ACHN (cell line): ENCODE measurements at places on chromosomes 2 and 18.

DNA sequence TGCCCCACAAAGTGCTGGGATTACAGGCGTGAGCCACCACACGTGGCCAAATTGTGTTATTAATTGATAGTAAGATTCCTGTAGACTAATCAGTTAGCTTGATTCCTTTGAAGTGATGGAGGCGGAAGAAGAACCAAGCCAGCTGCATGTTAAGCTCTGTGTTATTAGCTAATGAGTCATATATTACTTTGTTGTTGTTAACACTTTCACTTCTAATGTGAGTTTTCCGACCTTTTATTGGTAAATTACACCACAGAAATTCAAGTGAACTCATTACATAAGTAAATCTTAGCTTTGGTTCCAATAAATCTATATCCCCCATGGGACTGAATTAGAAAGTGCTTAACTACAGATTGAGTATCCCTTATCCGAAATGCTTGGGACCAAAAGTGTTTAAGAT, 20.3 kb downstream of the CHMP1B start:
- no peak for DNase-seq

DNA sequence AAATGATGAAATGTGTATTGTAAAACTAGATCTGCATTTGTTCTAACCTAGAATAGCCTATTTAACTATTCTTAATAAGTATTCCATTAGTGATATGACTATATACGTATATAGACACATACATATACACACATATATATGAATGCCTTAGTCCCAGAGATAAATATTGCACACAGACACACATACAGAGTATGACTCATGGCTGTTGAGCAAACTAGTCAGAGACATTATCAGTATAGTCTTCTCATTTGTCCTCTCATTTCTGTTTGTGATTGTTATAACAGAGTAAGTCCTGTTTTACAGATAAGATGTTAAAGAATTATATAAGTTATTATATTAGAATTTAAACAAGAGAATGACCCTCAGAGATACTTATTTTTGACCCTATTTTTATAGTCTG, 202.5 kb downstream of the CCDC102B start:
- DNase-seq, result no peak

GRCh38 chr2:207155516-207156444, 10.0 kb downstream of the KLF7 start:
- DNase-seq, result no peak

DNA sequence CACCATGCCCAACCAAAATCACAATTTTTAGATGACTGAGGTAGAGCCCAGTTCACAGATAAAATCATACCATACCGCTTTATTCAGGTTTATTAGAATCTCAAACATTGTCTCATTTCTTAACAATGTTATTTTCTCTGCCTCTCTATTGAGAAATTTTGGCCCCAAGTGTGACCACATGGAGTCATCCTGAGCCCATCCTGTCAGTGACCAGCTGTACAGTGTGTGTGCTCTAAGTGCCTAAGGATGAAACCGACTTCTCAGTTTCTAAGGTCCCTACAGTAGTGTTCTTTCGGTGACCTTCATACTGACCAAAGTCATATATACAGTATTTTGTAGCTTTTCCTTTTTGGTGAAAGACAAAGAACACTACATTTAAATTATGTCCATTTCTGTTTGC, 123.7 kb upstream of the MSTN start:
- no peak for DNase-seq

DNA sequence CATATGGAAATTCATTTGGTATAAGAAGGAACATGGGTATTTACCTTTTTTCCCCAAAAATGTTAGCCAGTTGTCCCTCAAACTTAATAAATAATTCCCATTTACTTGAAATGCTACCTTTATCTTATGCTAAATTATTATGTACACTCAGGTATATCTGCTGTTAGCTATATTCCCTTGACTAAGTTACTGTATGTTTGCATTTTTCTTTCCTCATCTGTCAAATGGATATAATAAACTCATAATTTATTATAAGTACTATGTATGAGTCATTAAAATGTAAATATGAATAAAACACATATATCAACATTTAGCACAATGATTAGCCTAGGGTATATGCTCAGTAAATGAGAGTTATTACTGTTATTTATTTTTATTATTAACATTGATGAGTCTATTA, 117.4 kb downstream of the PMS1 start:
- DNase-seq, result no peak

DNA sequence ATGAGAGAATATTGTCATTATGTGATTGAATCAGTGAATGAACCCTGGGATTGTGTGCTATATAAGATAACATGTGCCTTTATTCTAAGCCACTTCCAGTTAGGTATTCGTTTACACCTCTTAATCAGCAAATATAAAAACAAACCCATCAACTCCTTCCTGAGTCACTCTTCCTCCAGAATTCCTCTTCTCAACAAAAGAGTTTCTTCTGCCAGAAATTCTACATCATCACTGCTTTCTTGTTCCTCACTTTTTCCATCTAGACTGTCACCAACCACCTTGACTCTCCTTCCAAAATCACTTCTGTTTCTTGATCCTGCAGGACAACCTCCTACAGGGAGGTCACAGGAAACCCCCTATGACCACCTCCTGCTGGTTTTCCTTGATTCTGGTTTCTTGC, 261.4 kb downstream of the CYP26B1 start:
- DNase-seq, result no peak

DNA sequence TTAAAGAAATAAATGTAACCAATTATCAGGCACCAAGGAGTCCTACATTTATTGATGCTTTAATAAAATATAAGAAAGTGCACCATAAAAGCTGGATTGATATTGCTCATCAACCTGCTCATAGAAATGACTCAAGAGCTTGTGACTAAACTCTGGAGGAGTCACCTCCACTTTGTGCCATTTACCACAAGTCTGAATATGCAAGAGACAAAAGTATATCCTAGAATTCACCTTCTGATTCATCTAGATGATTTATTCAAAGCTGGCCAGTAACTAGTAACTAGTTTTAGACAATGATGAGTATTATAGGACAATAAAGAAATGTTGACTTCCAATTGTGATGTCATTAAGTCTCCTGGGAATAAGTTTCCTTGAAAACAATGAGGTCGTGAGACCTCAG, 146.0 kb upstream of the SOX11 start:
- DNase-seq, result no peak

- peak; percentile 56 for DNase-seq
These were observed 47.0 kb downstream of the SLC9A4 start for GRCh38 chr2:102520009-102520408.

- DNase-seq, result no peak
These were observed 245.7 kb downstream of the MTX2 start for GRCh38 chr2:176514805-176515500.

DNA sequence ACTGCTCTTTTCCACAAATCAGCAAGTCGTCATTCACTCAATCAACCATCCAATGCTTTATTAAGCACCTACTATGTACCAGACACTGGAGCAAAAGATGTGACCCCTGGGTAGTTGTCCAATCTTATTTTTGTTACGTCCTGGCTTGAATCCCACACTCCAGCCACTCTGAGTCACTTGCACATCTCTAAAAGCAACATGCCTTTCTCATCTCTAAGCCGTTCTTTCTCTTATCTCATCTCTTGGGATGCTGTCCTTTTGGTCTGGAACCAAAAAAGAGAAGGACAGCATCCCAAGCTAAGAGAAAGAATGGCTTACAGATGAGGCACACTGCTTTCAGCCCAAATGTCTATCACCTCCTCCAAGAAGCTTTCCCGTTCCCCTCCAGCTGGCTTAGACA, 58.8 kb downstream of the RNF152 start:
- DNase-seq, result no peak

DNA sequence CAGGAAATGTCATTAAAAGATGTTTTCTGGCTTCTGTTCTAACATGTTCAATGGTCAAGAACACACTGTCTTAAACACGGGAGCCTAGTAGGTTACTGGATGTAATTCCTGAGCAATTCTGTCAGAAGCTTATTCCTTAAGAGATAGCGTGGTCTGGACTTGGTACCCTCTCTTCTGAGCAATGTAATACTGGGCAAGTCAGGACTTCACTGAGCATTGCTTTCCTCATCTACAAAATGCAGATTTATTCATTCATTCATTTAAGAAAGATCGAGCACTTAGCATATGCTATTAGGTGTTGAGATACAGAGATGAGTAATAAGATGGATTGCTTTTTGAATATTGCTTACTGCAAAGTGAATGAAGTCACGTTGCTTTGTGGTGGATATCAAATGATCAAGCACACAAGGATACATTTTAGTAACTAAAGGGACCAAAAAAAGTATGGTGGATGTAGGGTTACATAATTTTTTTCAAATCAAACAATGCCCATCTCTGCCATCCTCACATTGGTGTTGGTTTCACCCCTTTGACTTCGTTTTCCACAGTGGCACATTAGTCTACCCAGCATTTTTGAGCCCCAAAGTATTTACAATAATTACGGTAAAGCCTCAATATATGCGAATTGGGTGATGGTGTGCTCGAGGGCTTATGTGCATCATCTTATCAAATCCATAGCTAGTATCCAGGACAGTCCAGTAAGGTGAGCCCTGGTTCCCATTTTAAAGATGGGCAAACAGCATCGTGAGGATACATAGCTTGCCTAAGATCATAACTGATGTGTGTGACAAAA, 65.3 kb downstream of the ZC3H6 start:
- no peak for DNase-seq

GRCh38 chr18:55863391-55863706, 275.4 kb upstream of the TCF4 start:
- no peak for DNase-seq

- no peak for DNase-seq
These were observed 764.5 kb downstream of the TRIB2 start for GRCh38 chr2:13481201-13481600.

GRCh38 chr2:20745924-20746555, 76.9 kb downstream of the LDAH start:
- peak; percentile 93 for DNase-seq

- DNase-seq, result peak; percentile 24
These were observed 2.8 kb downstream of the CNDP2 start for GRCh38 chr18:74498712-74499627.

- DNase-seq, result peak; percentile 77
These were observed at the start of gene TWIST2 for GRCh38 chr2:238847841-238848690. TWIST2 (plus strand) TSS chr2:238848085; CDS start chr2:238848216, 131 bp downstream.

DNA sequence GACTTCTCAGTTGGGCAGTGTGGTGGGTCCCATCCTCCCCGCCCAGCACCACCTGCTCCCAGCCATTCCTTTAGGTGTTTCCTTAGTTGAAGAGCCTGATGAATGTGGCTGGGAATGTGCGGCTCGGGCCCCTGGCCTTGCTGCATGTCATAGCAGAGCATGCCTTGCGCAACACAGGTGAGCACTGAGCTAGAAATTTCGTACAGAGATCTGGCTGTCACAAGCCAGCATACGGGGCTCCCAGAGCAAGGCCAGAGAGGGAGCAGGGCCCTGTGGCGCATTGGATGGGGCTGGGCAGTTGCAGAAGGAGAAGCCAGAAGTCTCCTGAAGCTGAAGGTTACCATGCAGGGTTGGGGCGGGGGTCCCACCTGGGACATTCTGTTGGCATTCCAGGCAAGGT, 129.7 kb downstream of the WDSUB1 start:
- no peak for DNase-seq

DNA sequence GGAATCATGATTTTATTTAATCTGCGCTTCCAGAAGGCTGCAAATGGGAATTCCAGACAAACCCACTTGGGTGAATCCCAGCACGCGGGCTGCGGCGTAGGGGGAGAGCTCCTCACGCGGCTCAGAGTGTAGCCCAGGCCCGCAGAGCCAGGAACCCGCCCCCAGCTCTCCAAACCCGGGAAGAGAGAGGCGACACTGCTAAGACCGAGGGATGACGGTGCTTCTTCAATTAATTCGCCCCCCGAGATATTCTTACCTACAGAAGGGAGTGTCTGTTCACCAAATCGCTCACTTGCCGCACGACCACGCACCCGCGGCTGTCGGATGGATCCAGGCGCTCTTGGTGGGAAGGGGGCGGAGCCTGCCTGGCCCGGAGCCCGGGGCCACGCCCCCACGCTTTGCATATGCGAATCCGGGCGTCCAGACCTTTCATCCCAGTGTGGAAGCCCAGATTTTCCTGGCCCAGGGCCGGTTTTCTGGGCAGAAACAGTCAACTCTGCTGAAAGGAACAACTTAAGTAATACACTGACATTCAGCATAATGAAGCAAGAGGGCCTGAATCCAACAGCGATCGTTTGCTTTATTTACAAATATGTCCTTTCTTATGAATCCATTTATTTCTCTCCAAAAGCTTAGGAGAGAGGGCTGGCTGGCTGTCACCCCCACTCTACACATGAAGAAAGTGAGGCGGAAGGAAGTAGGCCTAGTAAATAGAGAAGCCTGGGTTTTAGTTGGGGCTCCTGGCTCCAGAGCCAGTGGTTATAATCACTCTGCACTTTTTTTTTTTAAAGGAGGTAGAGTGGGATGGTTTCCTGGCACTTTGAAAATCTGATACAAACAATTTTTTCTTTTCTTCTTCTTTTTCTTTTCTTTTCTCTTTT, at the start of gene SLC19A3:
Gene SLC19A3, minus strand, starts transcription at position 342 of the 881 bp plus-strand sequence. CDS start 15,710 bp downstream, outside the sequence.
- DNase-seq, result peak; percentile 81

GRCh38 chr2:101710036-101710435, 12.5 kb downstream of the MAP4K4 start:
- no peak for DNase-seq

GRCh38 chr2:171595896-171596295, 73.6 kb downstream of the CYBRD1 start:
- peak; percentile 63 for DNase-seq

DNA sequence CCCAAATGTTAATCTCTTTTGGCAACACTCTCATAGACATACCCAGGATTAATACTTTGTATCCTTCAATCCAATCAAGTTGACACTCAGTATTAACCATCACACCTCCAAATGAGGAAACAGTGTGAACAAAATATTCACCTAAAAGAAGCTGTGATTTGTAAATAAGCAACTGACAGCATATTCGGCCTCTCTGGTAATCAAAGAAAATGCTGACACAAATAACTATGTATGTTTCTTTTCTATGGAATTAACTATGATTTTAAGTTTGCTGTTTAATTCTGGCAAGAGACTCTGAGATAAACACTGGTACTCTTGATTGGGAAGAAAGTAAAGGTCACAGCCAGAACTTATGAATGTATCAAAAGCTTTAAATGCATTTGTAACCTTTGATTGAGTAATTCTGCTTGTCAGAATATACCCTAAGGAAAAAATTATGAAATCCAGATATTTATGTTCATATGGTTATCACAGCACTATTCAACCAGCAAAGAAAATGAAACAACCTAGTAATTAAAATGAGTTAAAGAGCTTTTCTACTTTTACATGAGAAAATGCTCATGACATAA, 3.6 kb upstream of the GYPC start:
- no peak for DNase-seq

GRCh38 chr2:48400553-48401164, 129.3 kb upstream of the STON1 start:
- DNase-seq, result no peak

- DNase-seq, result no peak
These were observed 25.9 kb downstream of the RAMP1 start for GRCh38 chr2:237885111-237885930.

- peak; percentile 93 for DNase-seq
These were observed 858 bp downstream of the KCNS3 start for GRCh38 chr2:17879137-17879912.

- DNase-seq, result no peak
These were observed 260.4 kb downstream of the SLC4A3 start for GRCh38 chr2:219887870-219888269.

GRCh38 chr18:61471942-61472341, 138.7 kb downstream of the CDH20 start:
- DNase-seq, result no peak

GRCh38 chr2:241443486-241444223, 64.7 kb downstream of the STK25 start:
- peak; percentile 17 for DNase-seq
